GM12865 (cell line): ENCODE measurements at places on chromosomes 2 and 18.

GRCh38 chr2:42880738-42881690, 88.6 kb upstream of the HAAO start:
- DNase-seq, result no peak

- DNase-seq, result no peak
Observed at GRCh38 chr2:219769090-219769910, 141.9 kb downstream of the SLC4A3 start.

GRCh38 chr18:77006305-77007175, 126.0 kb downstream of the MBP start:
- DNase-seq, result no peak

DNA sequence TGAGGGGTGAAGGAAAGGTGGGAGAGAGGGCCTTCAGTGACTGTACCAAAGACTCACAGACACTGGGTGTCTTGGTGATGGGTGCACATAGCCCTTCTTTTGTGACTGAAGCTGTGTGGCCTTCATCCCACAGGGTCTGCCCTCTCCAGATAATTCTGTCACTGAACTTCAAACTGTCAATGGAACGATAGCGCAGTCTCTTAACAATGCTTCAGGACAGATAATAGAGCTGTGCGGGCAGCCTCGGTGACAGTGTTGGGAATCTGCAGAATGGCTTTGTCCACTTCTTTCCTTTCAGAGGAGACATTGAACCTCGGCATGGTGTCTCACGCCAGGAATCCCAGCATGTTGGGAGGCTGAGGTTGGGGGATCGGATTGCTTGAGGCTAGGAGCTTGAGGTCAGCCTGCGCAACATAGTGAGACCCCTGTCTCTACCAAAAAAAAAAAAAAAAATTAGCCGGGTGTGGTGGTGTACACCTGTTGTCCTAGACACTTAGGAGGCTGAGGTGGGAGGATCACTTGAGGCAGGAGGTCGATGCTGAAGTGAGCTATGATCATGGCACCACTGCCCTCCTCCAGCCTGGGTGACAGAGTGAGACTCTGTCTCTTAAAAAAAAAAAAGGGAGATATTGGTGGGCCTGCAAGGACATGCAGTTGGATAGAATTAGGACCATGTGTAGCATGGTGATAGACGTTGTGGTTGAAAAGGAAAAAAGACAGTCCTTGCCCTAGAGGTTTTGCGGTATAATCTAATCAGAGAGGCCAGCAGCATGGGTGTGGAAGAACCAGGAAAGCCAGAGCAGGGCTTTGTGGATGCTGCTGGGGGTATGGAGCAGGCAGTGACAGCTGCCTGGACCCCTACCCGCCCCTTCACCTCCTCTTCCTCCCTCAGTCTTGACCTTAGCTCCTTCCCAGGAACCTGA, 91.4 kb downstream of the LDLRAD4 start:
- no peak for DNase-seq
